ENCODE measurements at places on chromosomes 12 and 14. TPM values are rescaled to one million over a fixed set of nuclear protein-coding genes. Genes with fewer than 3 reads are reported as not detected.

The TAS2R13 gene
- total RNA-seq: not detected

The CCDC92 gene
- 25.9 TPM for total RNA-seq

The AQP5 gene
- not detected for total RNA-seq

The KCNC2 gene
- not detected for total RNA-seq

The PLBD2 gene
- 32.6 TPM for total RNA-seq

The FBXL14 gene
- total RNA-seq: 8.7 TPM

The MYL2 gene
- 0.88 TPM for total RNA-seq

The AKAP5 gene
- total RNA-seq: 0.35 TPM

The CDK17 gene
- total RNA-seq: 18.0 TPM

The FSCB gene
- not detected for total RNA-seq

The RTN1 gene
- total RNA-seq: not detected

The CLEC4E gene
- total RNA-seq: 0.09 TPM

The SLC7A7 gene
- 20.6 TPM for total RNA-seq

The CISTR gene
- total RNA-seq: not detected

The KCNMB4 gene
- total RNA-seq: 0.16 TPM

All from A549 treated with Hydrocortisone at 1 μM for 4 hours (cell line).